Activated CD4-positive, alpha-beta T cell treated with anti-CD3 and anti-CD28 coated beads, Interleukin-2, Interleukin-6, amounts not matched to agents 100 ng/mL and 50 ng/mL, durations not matched to agents 16 hours and 8 hours (primary cell): ENCODE measurements at places on chromosomes 11 and 22.
A peak's percentile ranks its signal among the peaks of the same experiment; 100 is the strongest.

DNA sequence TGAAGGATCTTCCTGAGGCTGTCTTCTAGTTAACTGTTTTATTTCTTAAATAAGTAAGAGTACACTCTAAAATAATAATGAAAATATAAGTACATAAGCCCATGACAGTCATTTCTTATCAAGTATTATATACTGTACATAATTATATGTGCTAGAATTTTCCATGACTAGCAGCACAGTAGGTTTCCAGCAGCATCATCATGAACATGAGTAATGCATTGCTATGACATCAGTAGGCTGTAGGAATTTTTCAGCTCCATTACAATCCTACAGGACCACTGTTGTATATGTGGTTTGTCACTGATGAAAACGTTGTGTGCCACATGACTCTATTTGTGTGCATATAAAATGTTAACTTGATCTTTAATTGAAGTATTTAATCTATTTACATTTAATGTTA, 22.0 kb downstream of the ZNF202 start:
- DNase-seq: no peak

DNA sequence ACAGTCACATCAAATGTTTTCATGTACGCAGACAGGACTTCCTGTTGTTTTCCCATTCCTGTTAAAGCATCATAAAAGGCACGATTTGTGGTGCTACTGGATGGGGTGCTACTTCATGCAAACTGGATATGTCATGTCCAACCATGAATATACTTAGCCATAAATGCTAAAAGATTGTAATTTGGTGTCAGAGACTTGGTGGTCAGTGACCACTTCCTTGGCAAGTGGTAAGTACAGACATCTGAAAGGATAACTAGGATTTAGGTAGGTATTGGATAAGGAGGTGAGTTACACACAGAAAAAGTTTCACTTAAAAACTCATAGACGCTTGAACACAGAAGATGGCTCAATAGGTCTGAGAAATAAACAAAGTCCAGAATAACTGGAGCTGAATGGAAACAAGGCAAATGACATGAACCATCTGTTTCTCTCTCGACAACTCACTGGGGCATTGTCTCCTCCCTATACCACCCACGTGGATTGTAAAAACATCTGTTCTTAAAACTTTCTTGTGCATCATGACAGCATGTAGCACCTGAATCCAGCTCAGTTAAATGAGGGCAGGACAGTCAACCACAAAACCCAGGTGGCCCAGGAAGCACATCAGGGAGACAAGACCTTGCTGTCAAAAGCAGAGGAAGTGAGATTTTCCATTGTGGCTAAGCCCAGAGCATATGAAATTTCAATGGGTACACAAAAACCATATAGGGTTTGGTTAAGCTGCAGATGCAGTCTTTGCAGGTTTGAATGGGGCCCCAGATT, 22.1 kb upstream of the IGLL5 start:
- peak; percentile 28 for DNase-seq

- DNase-seq: no peak
Measured at GRCh38 chr11:130588471-130588870, 140.0 kb downstream of the ADAMTS15 start.

DNA sequence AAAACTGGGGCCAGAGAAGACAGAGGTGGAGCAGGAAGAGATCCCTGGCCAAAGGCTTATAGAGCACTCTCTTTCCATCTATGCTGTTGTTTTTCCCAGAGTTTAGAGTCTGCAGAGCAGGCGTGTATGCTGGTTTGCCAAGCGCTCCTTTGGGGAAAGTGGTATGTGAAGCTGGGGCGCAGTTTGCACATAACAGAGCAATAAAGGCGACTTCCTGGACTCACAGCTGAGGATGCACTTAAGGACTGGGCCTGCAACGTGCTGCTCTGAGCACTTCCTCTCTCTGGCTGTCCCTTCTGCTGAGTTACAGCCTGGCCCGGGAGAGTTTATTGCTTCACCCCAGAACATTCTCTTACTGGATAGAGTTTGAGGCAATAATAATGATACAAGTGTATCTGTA, 41.7 kb downstream of the THAP12 start:
- DNase-seq: no peak

- no peak for DNase-seq
Measured at GRCh38 chr11:128854841-128855240, 12.3 kb downstream of the KCNJ1 start.

DNA sequence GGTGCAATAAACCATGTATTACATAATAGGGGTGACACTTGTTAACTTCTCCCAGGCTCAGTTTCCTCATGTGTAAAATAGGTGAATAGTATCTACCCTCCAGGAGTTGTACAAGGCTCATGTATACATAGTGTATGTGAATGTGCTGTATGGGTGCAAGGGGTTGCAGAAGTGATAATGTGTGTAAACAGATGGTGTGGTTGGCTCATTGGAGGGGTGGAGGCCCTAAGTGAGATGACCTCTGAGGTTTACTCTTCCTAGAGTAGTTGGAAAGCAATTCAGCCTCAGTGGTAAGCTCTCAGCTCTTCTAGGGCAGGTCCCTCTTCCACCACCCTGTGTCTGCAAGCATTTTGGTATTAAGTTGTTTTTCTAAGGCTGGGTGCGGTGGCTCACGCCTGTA, 102.4 kb downstream of the PTPRJ start:
- DNase-seq: no peak

GRCh38 chr22:32808038-32808445, 6.5 kb downstream of the TIMP3 start:
- no peak for DNase-seq

DNA sequence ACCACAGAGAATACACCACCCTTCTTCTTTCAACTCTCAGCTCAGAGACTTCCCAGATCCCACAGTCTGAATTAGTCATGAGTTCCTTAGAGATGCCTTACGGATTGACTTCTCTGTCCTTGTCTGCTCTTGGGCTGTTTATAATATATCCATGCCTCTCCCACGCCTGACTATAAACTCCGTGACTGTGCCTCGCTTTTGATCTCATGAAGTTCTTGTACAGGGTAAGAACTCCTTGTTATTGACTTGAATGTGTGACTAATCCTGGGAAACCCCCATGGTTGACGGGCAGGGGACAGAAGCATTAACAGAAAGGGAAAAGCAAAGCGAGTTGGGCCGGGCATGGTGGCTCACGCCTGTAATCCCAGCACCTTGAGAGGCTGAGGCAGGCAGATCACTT, 62.4 kb upstream of the POU2AF1 start:
- DNase-seq: peak; percentile 22

- DNase-seq: no peak
Measured at GRCh38 chr11:124090996-124091395, 24.3 kb upstream of the VWA5A start.

- no peak for DNase-seq
Measured at GRCh38 chr11:6472934-6473333, 807 bp downstream of the TRIM3 start.

GRCh38 chr11:102734650-102735049, 9.9 kb upstream of the MMP8 start:
- no peak for DNase-seq

DNA sequence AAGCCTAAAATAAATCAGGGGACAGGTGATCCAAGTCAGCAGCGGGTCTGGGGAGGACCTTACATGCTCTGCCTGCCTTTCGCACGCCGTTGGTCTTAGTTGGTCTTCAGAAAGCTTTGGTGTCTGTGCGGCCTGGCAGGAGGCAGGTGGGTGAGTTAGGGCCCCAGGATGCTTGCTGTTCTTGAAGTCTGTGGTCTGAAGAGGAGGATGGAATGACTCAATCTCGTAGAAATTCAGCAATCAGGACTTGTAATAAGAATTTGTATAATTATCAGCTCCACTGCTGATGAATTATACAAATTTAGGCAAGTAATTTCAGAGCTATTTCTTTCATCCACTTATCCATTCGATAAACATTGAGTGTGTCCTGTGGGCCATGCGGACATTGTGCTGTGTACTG, 138.5 kb downstream of the FEZ1 start:
- DNase-seq: no peak
